Cardiac muscle cell (in vitro differentiated cells and primary cell): ENCODE measurements at places on chromosomes 5 and 9. TPM values are rescaled to one million over a fixed set of nuclear protein-coding genes. Genes with fewer than 3 reads are reported as not detected.

The IPO11 gene
- total RNA-seq = 7.9 and 11.6 TPM in 2 replicates

The FAM169A gene
- 28.7 and 30.1 TPM in 2 replicates for total RNA-seq

The CCDC192 gene
- total RNA-seq = not detected in 2 replicates

The STK32A gene
- total RNA-seq = 0.83 and 1.7 TPM in 2 replicates

The POU5F2 gene
- 0.35 and 1.1 TPM in 2 replicates for total RNA-seq

The DNLZ gene
- 28.0 and 45.4 TPM in 2 replicates for total RNA-seq

The NOXA1 gene
- total RNA-seq = 6.8 and 12.0 TPM in 2 replicates

The GPR107 gene
- 19.7 and 23.9 TPM in 2 replicates for total RNA-seq

The OBP2B gene
- not detected in 2 replicates for total RNA-seq

The VDAC1 gene
- total RNA-seq = 205 and 314 TPM in 2 replicates

The DAB2IP gene
- total RNA-seq = 105 TPM in 2 replicates

DNA sequence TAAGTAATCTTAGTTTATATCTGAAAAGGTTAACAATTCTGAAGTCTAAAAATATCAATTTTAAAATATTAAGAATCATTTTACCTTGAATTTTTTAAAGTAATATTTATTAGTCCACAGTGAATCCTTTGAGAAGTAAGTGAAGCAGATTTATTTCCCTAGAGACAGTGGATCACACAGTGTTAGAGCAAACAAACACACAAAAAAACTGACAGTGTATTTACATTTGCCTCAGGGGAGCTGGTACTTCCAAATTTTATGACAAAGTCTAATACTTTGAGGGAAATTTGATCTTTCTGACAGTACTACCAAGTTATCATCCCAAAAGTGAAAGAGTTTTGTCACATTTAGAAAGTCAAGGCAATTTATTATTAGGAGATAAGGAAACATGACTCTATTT lies 1750.6 kb upstream of the CDH9 start:
- H3K4me3 ChIP-seq = no peak overlapping the region
- H3K27me3 ChIP-seq = no peaks in the 10 kb centered on the region
- H3K27ac ChIP-seq = no peak overlapping the region
- DNase-seq = no peak
- no peaks in the 10 kb centered on the region for H3K4me1 ChIP-seq

DNA sequence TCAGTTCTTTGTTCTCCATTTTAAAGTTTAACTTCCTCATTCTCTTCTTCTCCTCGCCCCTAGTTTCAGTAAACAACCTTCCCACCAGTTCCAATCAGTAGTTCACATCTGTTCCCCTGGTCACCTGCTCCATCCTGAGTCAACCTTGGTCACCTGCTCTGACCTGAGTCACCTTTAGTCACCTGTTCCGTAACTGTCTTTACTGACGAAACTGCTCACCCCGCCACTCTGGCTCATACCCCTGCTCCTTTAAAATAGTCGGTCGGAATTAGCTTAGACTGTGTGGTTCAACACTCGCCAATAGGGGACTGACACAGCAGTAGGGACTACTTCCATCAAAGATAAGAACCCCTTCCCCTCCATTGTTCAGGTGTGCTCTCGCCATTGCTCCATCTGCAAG lies 76.3 kb upstream of the GPBP1 start:
- H3K36me3 ChIP-seq = no peaks in the 10 kb centered on the region
- H3K27me3 ChIP-seq = no peaks in the 10 kb centered on the region
- no peak overlapping the region for H3K4me3 ChIP-seq
- H3K27ac ChIP-seq = no peak overlapping the region

DNA sequence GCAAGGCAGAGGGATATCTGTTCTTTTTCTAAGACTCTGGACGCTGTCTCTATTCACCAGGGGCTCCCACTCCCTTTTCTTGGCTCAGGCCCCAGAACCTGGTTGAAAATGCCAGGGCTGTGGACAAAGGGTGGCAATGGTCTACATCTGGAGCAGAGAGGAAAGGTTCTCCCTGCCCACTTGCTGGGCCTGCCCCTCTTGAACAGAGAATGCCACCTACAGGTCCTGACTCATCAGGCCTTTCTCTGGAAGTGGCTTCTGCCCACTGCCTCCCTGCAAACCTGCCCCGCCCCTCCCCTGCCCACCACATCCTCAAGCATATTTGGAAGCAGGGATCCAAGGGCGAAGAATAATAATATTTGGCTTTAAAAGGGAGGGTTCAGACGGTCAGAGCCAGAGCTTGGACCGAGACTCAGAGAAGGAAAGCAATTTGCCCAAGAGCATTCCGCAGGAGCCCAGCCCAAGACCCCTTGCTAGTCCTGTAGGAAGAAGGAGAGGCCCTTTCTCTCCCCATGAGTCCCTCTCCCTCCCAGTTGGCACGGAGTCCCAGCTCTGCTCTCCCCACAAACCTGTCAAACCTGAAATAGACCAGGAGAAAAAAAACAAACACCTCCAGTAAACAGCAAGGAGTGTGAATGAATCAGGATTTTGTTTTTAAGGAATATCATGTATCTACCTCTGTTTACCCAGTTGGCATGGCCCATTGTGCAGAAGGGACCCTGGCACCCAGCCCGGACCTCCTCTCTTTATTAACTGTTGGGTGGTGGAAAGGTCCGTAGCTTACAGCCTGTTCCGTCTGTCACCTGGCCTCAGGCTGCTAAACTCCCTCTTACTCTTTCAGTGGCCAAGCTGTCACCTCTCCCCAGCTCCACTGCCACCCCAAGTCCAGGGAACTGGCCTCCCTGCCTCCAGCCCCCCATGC lies 37.7 kb upstream of the STXBP1 start:
- H3K4me1 ChIP-seq = peaks cover 6% of the 10 kb centered on the region
- no peaks in the 10 kb centered on the region for H3K36me3 ChIP-seq
- no peaks in the 10 kb centered on the region for H3K27me3 ChIP-seq
- H3K27ac ChIP-seq = no peak overlapping the region
- no peak overlapping the region for H3K4me3 ChIP-seq

- DNase-seq = peak; percentile 59
- H3K4me3 ChIP-seq = no peak overlapping the region
- no peaks in the 10 kb centered on the region for H3K27me3 ChIP-seq
- peak overlapping the region; percentile 80 for H3K27ac ChIP-seq
Measured at GRCh38 chr5:97044052-97044451, 98.4 kb downstream of the LIX1 start.

DNA sequence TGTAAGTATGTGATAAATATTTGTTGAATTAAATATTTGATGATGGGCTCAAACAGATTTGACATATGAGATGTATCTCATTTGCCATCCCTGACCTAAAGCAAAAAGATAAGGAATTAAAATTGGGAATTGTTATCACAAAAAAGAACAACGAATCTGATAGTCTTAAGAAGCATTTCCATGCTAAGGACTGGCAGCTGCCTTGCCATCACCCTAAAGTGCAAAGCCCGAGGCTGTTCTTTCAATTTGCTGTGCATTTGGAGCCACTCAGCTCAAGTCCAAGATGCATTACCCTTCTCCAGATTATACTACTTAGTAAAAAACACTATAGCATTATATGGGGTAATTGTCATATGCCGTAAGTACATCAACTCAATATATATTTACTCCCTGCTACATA lies 618.3 kb upstream of the CLINT1 start:
- no peaks in the 10 kb centered on the region for H3K27me3 ChIP-seq
- no peak for DNase-seq
- H3K4me3 ChIP-seq = no peak overlapping the region
- no peaks in the 10 kb centered on the region for H3K36me3 ChIP-seq

GRCh38 chr9:132588501-132589147 lies 6.2 kb downstream of the BARHL1 start:
- H3K36me3 ChIP-seq = no peaks in the 10 kb centered on the region
- no peak overlapping the region for H3K4me3 ChIP-seq
- peaks cover 100% of the 10 kb centered on the region for H3K27me3 ChIP-seq
- no peak overlapping the region for H3K27ac ChIP-seq
- H3K4me1 ChIP-seq = no peaks in the 10 kb centered on the region
- DNase-seq = no peak

DNA sequence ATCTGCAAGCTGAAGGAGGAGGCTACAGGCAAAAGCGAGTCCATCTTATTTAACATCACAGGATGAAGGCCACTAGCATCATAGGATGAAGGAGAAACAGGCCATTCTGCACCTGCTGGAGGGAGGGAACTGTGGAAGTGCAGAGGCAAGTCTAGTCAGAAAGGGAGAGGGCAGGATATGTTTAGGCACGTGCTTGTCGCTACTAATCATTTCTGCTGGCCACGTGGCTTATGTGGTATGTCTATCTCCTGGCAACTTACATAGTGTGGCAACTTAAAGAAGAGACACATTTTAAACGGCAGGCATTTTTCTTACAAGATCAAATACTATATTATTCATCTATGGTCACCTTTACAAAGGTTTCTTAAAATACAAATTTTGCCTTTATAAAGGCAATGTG lies 74.0 kb downstream of the GNAQ start:
- no peaks in the 10 kb centered on the region for H3K36me3 ChIP-seq
- no peak overlapping the region for H3K27ac ChIP-seq
- H3K4me1 ChIP-seq = peaks cover 26% of the 10 kb centered on the region
- H3K27me3 ChIP-seq = no peaks in the 10 kb centered on the region

- no peak overlapping the region for H3K4me3 ChIP-seq
- no peak overlapping the region for H3K27ac ChIP-seq
- H3K4me1 ChIP-seq = peaks cover 15% of the 10 kb centered on the region
- H3K27me3 ChIP-seq = no peaks in the 10 kb centered on the region
- H3K36me3 ChIP-seq = peaks cover 24% of the 10 kb centered on the region
Measured at GRCh38 chr9:129009584-129010141, 18.5 kb downstream of the SH3GLB2 start.

DNA sequence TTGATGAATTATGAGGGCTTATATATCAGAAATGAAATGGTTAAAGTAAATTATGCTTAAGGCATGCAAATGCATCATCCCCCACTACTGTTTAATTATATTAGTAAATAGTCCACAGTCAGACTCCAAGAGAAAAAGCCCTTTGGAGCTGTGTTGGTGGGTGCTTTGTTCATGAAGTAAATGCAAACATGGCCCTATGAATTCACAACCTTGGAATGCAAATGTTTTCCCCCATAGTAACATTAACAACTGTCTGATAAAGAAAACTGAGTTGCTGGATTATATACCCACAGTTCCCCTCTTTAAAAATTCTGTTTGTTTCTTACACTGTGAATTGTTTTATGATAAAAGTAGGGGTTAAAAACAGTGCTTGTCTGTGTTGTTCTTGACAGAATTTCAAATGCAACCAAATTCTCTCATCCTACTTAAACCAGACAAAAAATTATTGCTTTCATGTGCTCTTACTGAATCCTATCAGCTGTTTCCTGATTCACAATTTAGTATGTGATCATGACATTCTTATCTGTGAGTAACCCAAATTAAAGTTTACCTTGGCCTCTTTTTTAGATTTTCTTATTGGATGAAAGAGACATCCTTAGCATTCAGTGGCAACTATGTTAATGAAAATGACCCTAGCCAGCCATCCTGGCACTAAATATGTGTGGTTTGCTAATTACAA lies 48.5 kb upstream of the SNCAIP start:
- H3K27ac ChIP-seq = no peak overlapping the region
- H3K4me3 ChIP-seq = no peak overlapping the region

DNA sequence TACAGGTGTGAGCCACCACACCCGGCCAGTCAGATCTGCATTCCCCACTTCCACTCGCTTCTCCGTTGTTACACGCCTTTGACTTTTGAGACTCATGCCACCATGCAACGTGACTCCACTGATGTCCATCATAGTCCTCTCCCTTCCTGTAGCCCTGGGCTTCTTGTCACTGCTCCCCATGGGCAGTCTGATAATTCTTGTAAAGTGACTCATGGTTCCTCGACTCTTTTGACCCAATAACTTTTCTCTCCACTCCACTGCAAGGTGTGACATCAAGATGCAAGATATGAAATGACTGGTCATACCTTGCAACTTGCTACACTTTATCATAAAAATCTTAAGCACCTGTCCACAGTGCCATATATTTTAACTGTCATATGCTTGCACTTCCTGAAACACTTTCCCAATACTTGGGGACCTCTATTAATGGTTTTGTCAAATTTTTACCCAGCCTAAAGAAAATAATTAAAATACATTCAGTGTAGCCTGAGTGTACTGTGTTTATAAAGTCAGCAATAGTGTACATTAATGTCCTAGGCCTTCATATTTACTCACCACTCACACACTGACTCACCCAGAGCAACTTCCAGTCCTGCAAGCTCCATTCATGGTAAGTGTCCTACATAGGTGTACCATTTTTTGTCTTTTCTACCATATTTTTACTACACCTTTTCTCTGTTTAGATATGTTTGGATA lies 18.6 kb upstream of the ANKRD18A start:
- no peak for DNase-seq
- H3K4me3 ChIP-seq = no peak overlapping the region
- no peaks in the 10 kb centered on the region for H3K36me3 ChIP-seq

DNA sequence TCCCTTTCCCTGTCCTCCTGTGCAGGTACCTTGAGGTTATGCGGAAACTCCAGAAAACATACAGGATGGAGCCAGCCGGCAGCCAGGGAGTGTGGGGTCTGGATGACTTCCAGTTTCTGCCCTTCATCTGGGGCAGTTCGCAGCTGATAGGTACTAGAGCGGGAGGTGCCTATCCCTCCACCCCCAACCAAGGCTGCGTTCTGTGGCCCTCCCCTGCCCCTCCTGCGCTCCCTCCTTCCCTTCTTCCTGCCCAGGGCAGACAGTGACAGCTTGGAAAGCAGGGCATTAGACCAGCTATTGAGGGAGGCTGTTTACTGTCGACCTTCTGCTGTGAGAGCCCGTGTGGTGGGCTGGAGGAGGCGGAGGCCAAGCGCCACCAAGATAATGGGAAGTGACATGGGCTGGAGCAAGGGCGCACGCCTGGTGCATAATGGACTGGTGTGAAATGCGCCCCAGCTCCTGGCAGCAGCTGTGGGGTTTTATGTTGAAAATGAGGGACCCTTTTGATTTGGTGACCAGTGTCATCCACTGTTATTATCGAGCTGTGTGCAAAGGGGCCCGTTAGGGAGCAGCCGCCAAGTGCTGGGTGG lies 25.3 kb downstream of the PTPA start:
- no peaks in the 10 kb centered on the region for H3K36me3 ChIP-seq
- H3K4me1 ChIP-seq = peaks cover 22% of the 10 kb centered on the region

DNA sequence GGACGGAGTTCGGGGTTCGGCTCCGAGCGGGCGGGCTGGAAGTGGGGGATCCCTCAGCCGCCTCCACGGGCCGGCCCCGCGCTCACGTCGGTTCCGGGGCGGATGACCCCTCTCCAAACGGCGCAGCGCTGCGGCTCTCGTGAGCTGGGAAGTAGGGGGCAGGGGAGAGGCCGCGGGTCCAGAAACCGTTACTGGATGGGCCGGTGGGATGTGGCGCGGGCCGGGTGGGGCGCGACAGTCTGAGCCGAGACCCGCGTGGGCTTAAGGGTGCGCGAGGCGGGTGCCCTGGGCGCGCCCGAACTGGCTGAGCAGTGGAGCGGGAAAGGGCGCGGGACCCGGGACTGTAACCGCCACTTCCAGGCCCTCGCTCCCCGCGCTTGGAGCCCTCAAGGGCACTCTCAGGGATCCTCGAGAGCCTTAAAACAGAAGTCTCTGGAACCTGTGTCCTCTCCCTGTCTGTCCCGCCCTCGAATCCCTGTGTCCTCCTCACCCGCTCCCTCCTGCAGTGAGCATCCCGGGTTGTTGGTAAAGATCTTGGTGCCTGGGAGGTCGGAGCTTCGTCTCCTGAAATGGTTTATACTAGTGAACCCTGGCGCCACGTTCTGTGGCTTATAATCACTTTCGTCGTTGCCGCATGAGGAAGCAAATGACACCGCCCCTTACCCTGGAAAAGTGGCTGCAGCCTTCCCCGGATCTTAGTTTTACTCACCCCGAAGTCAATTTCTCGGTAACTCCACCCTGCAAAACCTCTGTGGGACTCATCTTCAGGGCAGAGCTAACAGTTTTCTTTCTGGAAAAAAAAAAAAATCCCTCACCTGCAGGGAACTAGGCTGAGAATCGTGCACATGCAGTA lies 571 bp upstream of the MARCHF11 start:
- H3K4me1 ChIP-seq = peaks cover 8% of the 10 kb centered on the region
- peak overlapping the region; percentile 80 for H3K4me3 ChIP-seq
- peaks cover 66% of the 10 kb centered on the region for H3K27me3 ChIP-seq
- no peak overlapping the region for H3K27ac ChIP-seq
